Uterus (tissue), 4 donors: ENCODE measurements at places on chromosomes 13 and 19.

- no peaks in the 10 kb centered on the region for H3K36me3 ChIP-seq
- H3K27me3 ChIP-seq, result peaks cover 10% of the 10 kb centered on the region
- H3K4me1 ChIP-seq, result no peaks in the 10 kb centered on the region
- no peak overlapping the region for H3K4me3 ChIP-seq
These were observed 3.0 kb downstream of the ONECUT3 start for GRCh38 chr19:1756264-1756663.

GRCh38 chr13:51782026-51782710 is 21.8 kb downstream of the DHRS12 start:
- peaks cover 8% of the 10 kb centered on the region for H3K4me1 ChIP-seq
- no peak overlapping the region for H3K27ac ChIP-seq
- no peak overlapping the region for H3K4me3 ChIP-seq
- H3K27me3 ChIP-seq, result no peaks in the 10 kb centered on the region
- no peaks in the 10 kb centered on the region for H3K36me3 ChIP-seq

GRCh38 chr13:98752467-98753290 is at the start of gene SLC15A1:
SLC15A1 (minus strand) TSS chr13:98752672; CDS start chr13:98752598, 74 bp downstream.
- H3K27me3 ChIP-seq, result peaks cover 16% of the 10 kb centered on the region
- peak within 1 kb of the TSS; percentile 6 for H3K4me3 ChIP-seq
- H3K36me3 ChIP-seq, result no peaks in the 10 kb centered on the region

GRCh38 chr19:16136185-16136999 is 7.1 kb upstream of the HSH2D start:
- no peak overlapping the region for H3K27ac ChIP-seq
- H3K36me3 ChIP-seq, result no peaks in the 10 kb centered on the region
- H3K27me3 ChIP-seq, result no peaks in the 10 kb centered on the region

DNA sequence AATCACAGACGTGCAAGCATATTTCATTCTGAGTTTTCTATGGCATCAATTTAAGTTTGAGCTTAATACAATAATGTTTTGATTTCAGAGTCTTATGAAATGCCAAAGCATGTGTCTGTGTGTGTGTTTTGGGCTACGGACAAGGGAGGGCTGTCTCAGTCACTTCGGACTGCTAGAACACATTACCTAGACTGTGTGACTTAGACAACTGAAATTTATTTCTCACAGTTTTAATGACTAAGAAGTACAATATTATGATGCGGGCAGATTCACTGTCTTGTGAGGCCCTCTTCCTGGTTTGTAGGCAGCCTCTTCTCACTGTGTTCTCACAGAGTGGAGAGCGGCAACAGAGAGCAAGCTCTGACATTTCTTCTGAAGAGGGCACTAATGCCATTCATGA is 1202.0 kb downstream of the EFNB2 start:
- no peaks in the 10 kb centered on the region for H3K27me3 ChIP-seq
- no peaks in the 10 kb centered on the region for H3K36me3 ChIP-seq
- H3K4me3 ChIP-seq, result no peak overlapping the region
- H3K27ac ChIP-seq, result no peak overlapping the region
- no peaks in the 10 kb centered on the region for H3K4me1 ChIP-seq
